ENCODE measurements at places on chromosomes 1 and 21.

GRCh38 chr1:20358761-20359263 lies 68.1 kb downstream of the VWA5B1 start:
- DNase-seq = no peak

DNA sequence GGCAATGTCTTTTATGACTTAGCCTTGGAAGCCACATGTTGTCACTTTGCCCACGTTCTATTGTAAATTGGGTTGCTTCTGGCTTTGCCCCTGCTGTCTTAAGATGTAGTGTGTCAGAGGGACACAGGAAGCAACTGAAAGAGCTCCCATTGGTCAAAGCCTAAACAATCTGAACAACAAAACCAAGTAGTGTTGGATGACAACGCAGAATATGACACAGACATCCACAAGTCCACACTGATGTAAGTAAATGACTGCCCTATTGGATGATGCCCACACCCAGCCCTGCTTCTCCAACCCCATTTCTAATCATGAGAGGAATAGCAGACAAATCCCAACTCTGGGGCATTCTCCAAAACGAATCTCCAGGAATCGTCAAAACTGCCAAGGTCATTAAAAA lies 50.7 kb downstream of the ELF3 start:
- DNase-seq = no peak

GRCh38 chr1:2067393-2067792 lies 17.2 kb downstream of the PRKCZ start:
- no peak for DNase-seq

DNA sequence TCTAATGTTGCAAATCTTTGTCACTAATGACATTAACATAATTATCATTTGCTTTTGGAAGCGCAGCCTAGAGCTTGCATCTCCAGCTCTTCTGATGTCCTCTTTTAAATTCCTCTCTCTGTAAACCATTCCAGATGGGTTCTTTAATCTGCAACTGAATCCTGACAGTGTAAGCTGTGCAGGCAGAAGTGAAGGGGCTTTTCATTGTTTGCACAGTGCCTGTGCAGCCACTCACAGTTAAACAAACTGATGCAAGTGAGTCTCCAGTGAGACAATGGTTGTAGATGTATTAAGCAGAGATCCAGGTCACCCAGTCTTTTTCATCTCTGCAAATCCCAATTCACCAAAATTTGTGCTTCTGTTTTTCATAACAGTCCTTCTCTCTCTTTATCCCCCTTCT lies 22.5 kb upstream of the FCRL5 start:
- no peak for DNase-seq

GRCh38 chr1:172179918-172180317 lies 240.6 kb upstream of the C1orf105 start:
- DNase-seq = no peak

DNA sequence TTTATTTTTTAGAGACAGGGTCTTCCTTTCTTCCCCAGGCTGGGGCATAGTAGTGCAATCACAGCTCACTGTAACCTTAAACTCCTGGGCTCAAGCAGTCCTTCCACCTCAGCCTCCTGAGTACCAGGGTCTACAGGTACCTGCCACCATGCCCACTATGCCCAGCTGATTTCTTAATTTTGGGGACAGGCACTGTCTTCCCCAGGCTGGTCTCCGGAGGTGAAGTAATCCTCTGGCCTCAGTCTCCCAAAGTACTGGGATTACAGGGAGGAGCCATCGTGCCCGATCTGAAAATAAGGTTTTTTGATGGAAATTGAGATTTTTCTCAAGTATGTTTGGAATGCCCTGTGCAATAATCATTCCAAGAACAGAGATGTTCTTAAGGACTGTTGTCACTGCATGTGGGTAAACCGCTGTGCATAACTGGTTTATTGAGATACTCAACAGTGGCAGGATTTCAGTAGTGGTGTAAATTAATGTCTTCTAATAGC lies 934 bp upstream of the MSH4 start:
- DNase-seq = peak; percentile 32

- DNase-seq = no peak
These were observed 44.1 kb downstream of the TTC3 start for GRCh38 chr21:37117204-37117603.

DNA sequence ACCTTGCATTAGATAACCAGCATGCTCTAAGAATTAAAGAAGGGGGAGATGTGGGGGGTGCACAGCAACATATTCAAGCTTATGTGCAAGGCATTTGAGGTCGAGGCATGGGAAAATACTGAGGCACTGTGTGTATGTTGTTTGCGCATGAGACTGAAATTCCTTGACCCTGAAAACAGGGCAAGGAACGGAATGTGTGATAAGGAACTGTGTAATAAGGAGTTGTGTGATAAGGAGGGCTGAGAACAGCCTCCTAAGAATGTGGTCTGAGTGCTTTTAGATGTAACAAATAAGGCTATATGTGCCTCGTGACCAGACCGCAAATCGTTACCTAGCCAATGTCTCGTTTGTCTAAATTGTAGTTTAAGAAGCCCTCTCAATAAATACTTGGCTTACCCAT lies 26.5 kb upstream of the ITLN1 start:
- DNase-seq = no peak

DNA sequence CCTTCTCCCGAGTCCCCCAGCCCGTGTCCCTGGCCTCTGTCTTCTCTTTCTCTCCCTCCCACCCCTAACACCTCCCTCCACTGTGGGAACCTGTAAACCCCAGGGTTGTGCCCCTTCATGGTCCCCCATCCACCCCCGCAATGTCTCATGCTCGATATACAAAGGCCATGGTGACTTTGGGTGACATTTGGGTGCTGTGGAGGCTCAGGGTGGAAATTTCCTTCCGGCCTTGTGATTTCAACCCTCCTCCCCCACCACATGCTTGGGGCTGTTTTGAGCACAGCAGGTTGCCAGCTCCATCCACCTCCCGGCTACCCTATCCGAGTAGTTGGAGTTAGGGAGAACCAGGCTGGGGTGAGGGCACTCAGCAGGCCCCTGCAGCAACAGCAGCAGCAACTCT lies 25.7 kb upstream of the VPS13D start:
- peak; percentile 76 for DNase-seq

- no peak for DNase-seq
These were observed 59.2 kb upstream of the KCNK2 start for GRCh38 chr1:215023155-215023832.

- no peak for DNase-seq
These were observed 4.9 kb upstream of the TTLL10 start for GRCh38 chr1:1168451-1169411.

- no peak for DNase-seq
These were observed 279.8 kb upstream of the VAMP3 start for GRCh38 chr1:7491109-7491817.

- DNase-seq = peak; percentile 93
These were observed 18.3 kb upstream of the SERINC2 start for GRCh38 chr1:31394584-31395193.
